ENCODE measurements at places on chromosomes 12 and 14.

DNA sequence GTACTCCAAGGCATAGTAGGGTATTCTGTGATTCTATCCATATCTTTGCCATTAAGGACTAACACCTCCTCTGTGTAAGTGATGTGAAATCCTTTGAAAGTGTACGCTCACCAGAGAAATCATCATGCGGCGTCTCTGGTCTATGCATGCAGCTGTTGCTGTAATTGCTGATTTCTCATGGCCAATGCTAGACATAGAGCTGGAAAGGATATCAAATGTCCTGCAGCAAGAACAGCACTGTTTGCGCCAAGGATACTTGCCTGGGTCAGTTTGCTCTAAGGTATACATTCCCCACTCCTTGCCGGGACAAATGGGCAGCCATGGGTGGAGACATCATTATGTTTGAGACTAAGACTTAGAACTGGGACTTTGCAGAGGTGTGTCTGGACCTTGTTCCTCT lies 896.4 kb downstream of the BCL11B start:
- DNase-seq: no peak

DNA sequence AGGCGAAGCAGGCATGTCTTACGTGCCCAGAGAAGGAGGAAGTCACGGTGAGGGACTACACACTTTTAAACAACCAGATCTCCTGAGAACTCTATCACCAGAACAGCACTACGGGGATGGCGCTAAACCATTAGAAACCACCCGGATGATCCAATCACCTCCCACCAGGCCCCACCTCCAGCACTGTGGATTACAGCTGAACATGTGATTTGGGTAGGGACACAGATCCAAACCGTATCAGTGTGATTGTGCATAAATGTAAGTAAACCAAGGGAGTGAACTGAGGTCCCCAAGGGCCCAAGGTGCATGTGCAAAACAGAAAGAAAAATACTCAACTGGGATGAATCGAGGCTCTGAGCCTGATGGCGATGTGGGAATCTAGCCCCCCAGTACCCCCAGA lies 134.2 kb downstream of the DICER1 start:
- no peak for DNase-seq

- no peak for DNase-seq
Observed at GRCh38 chr12:106113824-106114446, 24.8 kb downstream of the NUAK1 start.

GRCh38 chr14:103684471-103684870 lies 30.8 kb downstream of the XRCC3 start:
- no peak for DNase-seq

GRCh38 chr12:66638666-66639065 lies 40.2 kb downstream of the GRIP1 start:
- DNase-seq: no peak

DNA sequence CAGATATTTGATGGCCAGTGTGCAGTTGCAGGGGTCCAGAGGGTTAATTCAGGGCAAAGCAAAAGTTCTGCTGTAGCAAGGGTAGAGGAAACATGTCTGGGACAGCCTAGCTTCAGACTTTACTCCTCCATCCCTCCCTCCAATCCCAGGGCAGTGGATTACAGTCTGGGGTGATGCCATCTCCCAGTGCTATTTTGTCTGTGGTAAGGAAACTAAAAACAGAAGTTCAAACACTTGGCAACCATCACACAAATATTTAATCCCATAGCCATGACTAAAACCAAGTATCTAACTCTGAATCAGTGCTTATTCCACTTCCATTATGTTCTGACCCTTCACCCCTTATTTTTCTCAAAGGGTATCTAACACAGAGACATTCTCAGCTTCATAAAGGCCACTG lies 61.8 kb downstream of the PIK3C2G start:
- DNase-seq: no peak

- no peak for DNase-seq
Observed at GRCh38 chr12:31584782-31585181, 6.2 kb downstream of the DENND5B start.

GRCh38 chr12:109451400-109451799 lies 25.7 kb downstream of the KCTD10 start:
- no peak for DNase-seq

DNA sequence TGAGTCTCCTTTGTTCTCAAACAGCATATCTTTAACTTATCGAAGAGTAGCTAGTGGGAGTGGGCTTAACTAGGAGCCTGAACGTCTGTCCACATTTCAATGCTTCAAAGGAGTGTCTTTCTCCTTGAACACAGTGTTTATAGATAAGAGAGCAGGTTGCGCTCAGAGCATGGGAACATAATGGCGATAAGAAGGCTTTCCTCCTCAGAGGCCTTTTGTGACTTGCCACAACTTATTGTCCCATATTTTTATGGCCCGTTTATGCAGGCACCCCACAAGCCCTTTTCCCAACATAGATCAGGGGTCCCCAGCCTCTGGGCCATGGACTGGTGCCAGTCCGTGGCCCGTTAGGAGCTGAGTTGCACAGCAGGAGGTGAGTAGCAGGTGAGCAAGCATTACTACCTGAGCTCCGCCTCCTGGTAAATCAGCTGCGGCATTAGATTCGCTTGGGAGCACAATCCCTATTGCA lies 2.6 kb upstream of the DDX47 start:
- DNase-seq: no peak

- DNase-seq: no peak
Observed at GRCh38 chr12:15253990-15254389, 32.8 kb upstream of the RERG start.

GRCh38 chr14:64821651-64822050 lies 58.1 kb downstream of the SPTB start:
- no peak for DNase-seq

GRCh38 chr12:11758510-11759493 lies 109.3 kb downstream of the ETV6 start:
- no peak for DNase-seq

- no peak for DNase-seq
Observed at GRCh38 chr14:24425704-24426103, 3.8 kb downstream of the CBLN3 start.

GRCh38 chr12:104234926-104235499 lies 19.4 kb downstream of the TXNRD1 start:
- no peak for DNase-seq

- no peak for DNase-seq
Observed at GRCh38 chr14:70754991-70755390, 54.3 kb downstream of the MAP3K9 start.

DNA sequence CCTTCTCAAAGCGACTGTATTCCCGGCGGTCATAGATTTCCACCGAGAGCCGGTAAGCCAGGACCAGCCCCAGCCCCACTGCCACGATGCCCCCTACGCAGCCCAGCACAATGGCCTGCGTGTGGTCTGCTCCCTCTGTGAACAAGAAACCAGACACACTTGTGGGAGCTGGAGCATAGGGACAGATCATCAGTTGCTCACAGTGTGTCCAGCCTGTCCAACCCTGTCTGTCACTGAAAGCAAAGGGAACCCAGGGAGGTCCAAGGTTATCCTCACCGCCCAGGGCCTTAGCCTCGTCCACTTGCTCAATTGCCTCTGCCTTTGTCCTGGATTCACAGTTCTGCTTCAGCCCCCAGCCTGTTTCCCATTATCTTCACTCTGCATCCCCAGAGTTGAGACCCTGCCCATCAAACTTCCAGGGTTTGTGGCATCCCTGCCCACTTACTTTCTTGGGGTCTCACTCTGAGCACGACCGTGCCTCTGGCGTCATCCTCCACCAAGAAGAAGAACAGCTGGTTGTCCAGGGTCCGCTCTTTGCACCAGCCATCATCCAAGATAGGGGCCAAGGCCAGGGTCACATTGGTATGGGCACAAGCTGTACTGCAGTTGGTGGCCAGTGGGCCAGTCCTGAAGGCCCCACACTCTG lies 11.3 kb upstream of the CSAD start:
- DNase-seq: peak; percentile 66

GRCh38 chr12:24386836-24387235 lies 437.4 kb upstream of the SOX5 start:
- no peak for DNase-seq

- DNase-seq: no peak
Observed at GRCh38 chr12:49678711-49679110, 28.5 kb downstream of the FMNL3 start.

- DNase-seq: no peak
Observed at GRCh38 chr14:101926620-101927019, 37.8 kb upstream of the DYNC1H1 start.

DNA sequence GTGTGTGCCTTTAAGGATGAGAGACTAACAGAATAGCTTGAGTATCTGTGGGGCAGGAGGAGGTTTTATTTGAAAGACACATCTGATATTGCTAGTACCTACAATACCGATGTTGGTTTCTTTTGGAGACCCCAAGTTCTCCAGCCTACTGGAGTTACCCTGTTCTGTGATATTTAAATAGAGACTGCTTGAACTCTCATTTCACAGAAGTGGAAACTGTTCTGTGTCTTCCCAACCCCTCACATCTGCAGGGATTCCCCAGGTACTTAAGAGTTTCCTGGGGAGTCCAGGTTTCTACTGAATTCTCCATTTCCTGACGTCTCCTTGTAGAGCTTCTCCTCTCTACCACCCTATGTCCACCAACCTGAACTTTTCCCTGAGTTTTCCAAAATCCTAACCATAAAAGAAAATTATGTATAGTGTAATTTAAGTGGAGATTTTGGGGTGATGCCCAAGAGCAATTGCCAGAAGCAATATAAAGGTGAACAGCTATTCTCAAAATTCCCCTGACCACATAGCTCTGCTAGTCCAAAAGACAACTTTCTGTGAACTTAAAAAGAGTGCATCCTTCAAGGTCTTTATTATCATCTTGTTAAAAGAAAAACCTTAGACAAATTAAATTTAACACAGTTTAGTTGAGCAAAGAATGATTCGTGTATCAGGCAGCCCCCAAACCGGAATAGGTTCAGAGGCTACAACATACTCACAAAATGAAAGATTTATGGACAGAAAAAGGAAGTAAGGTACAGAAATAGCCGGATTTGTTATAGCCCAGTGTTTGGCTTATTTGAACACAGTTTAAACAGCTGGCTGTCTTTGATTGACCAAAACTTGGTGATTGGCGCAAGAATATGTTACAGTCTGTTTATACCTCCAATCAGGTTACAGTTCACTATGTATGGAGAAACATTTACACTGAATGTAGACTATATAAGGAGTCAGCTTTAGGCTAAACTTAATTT lies 373.4 kb downstream of the NUAK1 start:
- DNase-seq: no peak

DNA sequence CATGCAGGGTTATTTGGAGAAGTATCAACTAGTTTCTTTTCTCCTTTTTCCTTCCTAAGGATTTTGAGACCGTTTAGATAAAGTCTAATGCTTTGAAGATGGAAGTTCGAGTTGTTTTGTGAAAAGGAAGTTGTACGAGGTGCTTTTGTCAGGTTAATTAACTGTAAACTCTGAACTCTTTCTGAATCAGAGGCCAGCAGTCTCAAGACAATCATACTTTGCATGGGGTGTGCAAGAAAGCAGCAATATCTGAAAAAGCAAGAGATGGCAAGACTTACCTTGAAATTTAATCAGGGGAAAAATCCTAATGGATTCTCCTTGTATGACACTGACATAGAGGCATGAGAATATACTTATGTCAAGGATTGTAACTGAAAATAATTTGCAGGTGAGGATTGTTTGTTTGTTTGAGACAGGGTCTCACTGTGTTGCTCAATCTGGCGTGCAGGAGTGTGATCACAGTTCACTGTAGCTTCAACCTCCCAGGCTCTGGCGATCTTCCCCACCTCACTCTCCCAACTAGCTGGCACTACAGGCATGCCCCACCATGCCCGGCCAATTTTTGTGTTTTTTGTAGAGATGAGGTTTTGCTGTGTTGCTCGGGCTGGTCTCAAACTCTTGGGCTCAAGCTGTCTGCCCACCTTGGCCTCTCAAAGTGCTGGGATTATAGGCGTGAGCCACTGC lies 170.2 kb upstream of the HMGA2 start:
- no peak for DNase-seq

DNA sequence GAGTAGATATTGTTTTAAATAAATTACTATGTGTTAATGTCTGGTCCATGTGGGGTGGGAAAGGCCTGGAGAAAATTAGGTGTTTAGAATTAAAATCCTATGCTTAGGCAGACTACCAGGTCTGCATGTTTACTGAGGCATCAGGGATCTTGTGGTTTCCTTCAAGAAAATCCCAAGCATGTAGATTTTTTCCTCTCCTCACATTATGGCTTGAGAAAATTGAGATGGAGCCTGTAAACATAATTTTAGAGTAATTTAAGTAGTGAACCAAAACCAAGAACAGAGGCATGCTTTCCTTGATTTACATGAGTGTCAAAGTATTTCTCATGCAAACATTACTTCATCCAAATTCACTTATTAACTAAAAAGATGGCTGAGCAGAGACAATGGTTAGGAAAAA lies 823.7 kb downstream of the AACS start:
- no peak for DNase-seq

GRCh38 chr14:95192311-95192710 lies 35.0 kb upstream of the DICER1 start:
- peak; percentile 4 for DNase-seq

GRCh38 chr14:57244106-57244505 lies 24.6 kb downstream of the EXOC5 start:
- no peak for DNase-seq
